DMS 273 treated with DMSO at 0.1 percent for 48 hours (cell line): ENCODE measurements at places on chromosomes 2 and 18.

DNA sequence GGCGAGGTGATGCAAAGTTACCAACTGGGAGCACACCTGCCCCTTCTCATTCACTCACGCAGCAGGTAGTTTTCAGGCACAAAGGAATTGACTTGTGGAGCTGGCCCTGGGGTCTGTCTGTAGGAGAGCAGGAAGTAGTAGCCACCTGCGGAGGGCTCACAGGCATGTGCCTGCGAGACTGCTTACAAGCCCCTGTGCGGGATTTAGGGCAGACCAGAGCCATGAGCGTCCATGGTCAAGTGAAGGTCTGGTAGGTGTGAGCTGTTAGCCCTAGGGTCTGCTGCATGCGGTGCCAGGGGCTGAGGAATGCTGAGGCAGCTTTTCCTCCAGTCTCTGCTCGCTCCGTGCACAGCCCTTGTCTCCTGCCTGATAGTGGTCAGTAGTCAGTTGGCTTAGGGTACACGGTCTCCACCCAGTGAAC, 18.9 kb downstream of the INPP4A start:
- DNase-seq, result no peak

GRCh38 chr2:126467367-126468054, 188.4 kb upstream of the GYPC start:
- no peak for DNase-seq

- DNase-seq, result no peak
These were observed 91.9 kb downstream of the ARL4C start for GRCh38 chr2:234404957-234405356.

GRCh38 chr18:23890589-23890988, 124.0 kb upstream of the TTC39C start:
- no peak for DNase-seq

- DNase-seq, result no peak
These were observed 785 bp downstream of the CLASP1 start for GRCh38 chr2:121648206-121649148.

DNA sequence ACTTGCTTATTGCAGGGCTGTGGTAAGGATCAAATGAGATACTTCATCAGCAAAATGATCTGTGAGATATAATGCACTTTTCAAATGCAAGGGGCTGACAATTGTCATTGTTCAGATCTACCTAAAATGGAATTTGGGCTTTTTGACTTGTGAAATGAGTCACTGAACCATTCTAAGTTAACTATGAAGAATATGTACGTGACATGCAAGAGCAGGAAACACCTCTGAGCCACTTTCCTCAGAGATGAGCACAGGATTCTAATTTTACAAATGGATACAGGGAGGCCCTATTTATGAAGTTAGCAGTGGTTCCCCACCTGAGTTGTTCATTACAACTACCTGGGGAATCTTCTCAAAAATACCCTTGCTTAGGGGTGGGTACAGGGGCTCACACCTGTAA, 26.7 kb downstream of the CTLA4 start:
- no peak for DNase-seq

GRCh38 chr2:98664323-98664722, 55.9 kb downstream of the UNC50 start:
- DNase-seq, result no peak

DNA sequence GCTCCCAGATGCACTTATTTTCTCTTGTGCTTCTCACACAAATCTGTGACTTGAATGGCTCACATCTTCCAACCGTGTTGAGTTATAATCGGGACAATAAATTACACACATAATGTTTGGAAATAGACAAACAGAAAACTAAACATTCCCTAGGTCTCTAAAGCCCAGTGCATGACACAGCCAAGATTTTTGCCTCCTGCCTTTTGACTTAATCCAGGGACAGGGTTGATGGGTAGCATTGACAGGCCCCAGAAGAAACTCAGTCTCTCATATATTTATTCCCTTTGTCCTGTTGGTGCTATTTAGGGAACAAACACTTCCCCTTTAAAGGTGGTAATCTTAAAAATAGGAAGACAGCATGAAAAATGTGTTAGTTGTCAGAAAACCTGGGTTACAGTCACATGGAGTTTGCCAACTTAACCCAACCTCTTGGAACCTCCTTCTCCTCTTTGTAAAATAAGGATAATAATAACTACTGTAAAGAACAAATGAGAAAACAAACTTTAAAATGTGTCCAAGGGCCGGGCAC, 24.0 kb upstream of the ARPC2 start:
- DNase-seq, result no peak

DNA sequence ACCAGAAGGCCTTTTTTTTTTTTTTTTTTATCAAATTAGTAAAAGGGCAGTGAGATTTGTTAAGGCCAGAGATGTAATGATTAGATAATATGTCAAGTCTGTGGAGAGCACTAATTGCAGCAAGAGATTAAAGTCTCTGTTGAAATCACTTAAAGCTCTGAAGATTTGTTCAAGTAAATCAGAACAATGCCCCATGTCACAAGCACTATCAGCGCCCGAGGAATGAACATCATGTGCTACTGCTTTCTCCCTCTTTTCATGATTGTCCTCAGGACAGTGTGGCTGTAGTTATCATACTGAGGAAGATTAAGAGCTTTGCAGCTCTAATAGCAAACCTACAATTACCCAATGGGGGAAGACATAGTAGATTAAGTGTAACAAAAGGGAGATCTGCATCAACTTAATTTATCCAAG, 71.1 kb downstream of the TDRD15 start:
- DNase-seq, result no peak

DNA sequence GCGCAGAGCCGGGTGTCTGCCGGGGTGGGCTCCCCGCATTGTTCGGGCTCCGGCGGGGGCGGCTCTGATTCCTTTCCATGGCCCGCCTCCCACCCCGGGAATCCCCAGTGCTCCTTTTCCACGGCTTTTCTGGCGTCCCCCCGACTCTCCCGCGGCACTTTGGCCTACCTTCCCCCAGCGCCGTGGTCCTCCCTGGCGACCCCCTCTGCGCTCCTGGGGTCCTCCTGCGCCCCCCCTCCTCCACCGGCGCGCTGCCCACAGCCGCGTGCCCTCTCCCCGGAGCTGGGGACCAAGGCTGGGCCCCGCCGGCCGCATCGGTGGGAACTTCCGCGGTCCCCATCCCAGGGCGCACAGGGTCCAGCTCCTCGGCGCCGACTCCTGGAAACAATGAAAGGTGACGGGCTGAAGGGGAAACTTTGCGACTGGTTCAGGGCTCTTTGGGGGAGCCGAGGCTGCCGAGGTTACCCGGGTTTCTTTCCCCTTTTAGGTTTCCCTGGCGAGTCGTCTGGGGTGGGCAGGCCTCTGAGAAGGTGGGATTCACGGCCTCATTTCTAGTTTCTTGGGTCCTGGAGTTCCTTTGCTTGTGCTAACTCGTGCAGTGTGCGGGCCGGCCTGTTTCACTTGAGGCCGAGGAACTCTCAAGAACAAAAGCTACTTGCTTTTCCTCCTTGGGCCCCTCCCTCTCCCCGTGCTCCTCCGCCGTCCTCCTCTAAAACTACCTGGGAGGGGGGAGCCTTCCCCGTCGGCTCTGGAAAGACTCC, 2.2 kb downstream of the TGIF1 start:
- DNase-seq, result no peak

GRCh38 chr18:33716061-33716683, 138.2 kb downstream of the ASXL3 start:
- no peak for DNase-seq

DNA sequence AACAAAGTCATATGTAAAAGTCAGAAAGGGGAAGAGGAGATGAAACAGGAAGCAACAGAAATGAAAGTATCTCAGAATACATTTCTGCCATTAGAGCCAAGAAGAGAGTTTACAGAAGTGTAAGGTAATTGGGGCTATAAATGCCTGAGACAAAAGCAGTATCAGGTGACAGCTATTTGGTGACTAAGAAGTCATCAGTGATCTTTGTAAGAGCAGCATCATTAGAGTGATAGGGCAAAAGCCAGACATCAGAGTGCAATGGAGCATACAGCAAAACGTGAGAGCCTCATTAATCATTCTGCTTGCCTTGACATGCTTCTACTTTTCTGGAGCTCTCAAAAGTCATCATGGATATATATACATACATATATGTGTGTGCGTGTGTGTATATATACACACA, 804.7 kb upstream of the PIK3C3 start:
- no peak for DNase-seq

DNA sequence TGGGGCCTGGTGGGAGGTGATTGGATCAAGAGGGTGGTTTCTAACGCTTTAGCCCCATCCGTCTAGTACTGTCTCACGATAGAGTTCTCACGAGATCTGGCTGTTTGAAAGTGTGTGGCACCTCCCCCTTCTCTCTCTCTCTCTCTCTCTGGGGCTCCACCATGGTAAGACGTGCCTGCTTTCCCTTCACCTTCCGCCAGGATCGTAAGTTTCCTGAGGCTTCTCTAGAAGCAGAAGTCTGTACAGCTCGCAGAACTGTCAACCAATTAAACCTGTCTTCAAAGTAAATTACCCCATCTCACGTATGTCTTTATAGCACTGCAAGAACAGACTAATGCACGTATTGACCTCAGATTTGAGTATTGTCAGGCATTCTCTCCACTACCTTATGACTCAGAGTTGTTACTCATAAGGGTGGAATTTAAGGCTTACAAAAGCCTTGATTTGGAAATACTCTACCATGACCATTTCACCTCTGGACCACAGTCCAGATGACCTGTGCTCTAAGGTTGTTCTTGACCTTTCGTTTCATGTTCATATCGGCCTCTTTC, 99.5 kb upstream of the AGAP1 start:
- DNase-seq, result no peak

DNA sequence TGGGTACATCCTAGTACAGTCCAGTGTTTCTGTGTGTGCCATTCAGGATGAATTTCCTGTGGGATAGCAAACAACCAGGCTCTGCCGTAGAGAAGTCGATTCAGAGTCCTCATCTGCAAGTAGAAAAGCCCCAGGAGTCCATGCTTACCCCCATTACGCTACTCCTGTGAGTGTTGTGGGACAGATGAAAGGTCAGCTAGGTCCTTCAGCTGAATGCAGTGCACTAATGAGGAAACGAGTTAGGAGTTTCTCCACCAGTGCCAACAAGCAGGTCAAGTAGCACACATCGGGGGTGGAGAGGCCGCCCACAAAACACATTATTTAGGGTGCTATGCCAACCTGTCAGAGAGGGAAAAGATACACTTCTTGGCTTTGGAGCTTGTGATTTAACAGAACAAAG, 2.5 kb upstream of the GPR39 start:
- no peak for DNase-seq
